GM03348 (cell line): ENCODE measurements at places on chromosomes 7 and 10.

- peak; percentile 40 for DNase-seq
These were observed 2.8 kb downstream of the TET1 start for GRCh38 chr10:68562661-68563570.

DNA sequence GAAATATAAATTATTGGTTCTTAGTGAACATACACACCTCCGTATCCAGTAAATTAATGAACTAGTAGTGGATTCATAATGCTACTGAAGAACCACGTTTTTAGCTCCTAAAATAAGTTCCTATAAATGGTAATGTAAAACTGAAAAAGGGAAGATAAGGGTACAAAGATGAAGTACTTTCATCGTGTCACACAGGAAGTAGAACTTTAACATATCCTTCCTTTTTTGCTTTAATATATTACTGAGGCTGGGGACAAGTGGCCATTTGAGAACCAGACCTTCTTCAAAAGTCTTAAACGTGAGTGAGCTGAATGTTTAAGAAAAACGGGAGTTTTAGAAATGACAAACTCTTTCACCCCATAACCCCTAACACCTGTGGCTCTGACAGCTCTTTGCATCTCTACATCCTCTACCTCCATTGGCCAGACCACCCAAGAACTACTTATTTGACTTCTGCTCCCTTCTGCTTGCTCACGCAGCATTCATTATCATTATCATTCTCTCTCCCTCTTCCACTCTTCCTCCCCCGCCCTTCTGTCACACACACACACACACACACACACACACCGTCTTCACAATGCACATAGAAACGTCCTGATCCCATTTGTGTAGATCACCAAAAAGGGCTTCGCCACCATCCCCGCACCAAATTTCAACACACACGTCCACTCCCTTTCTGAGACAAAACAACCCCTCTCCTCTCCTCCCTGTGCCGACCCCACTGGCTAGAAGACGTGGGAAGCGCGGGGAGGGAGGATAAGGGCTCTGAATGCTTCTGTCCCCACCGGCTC, 677 bp downstream of the SKAP2 start:
- DNase-seq = peak; percentile 7

DNA sequence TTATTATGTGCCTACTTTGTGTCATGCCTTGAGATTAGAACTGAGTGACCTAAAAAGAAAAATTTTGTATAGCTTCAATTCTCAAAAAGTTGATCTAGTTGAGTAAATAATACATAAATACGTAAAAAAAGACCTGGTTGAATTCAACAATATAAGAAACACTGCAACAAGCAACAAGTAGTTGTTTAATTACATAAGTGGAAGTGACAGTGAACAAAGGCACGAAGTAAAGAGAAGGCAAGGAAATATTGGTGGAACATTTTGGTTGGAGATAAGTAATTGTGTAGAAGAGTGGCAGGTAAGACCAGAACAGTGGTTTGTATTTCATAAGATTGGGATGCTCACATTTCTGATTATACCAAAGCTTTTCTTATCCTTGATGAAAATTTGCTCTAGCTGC, 8.2 kb upstream of the MYPN start:
- DNase-seq = no peak

GRCh38 chr10:95346715-95347401, 56.1 kb upstream of the PDLIM1 start:
- no peak for DNase-seq

- DNase-seq = peak; percentile 77
These were observed 784.0 kb downstream of the SUGCT start for GRCh38 chr7:40918701-40919271.

DNA sequence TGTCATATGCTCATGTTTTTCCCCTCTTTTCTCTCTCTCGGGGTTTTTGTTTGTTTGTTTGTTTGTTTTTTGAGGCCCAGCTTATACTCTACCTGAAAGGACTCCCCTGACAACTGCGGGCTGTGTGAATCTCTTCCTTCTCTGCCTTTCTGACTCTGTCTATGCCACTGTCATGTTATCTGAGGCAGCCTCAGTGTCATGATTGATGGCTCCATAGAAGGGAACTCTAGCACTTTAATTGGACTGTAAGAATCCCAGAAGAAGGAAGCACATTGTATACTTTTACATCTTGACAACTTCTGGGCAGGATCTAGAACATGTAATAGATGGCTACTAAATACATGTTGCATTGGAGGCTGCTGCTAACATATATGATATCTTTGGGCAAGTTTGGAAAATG, 25.4 kb downstream of the AKR1B15 start:
- no peak for DNase-seq

DNA sequence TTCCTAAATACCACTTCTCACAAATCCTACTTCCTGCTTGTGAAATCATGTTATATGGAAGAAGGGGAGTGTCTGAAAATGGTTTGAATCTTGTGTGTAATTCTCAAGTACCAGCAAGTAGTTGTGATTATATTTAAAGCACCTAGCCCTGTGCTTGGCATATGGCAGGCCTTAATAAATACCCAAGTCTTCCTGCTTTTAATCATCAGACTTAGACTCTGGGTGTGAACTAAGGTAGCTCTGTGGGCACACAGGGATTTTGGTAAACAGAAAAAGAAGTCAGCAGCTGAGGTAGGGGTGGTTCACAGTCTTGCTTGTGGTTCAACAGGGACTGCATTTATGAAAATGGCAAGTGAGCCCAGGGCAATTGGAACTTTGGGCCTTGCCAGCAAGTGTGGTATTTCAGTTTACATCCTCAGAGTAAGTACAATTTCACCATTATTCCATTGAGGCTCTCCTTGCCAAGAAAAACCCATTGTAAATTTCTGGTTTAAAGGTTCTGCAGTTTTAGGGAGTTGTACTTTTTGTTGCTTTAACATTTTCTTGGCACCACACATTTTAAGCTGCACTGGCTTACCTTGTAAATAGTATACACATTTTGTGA, 215.5 kb downstream of the AUTS2 start:
- DNase-seq = no peak

DNA sequence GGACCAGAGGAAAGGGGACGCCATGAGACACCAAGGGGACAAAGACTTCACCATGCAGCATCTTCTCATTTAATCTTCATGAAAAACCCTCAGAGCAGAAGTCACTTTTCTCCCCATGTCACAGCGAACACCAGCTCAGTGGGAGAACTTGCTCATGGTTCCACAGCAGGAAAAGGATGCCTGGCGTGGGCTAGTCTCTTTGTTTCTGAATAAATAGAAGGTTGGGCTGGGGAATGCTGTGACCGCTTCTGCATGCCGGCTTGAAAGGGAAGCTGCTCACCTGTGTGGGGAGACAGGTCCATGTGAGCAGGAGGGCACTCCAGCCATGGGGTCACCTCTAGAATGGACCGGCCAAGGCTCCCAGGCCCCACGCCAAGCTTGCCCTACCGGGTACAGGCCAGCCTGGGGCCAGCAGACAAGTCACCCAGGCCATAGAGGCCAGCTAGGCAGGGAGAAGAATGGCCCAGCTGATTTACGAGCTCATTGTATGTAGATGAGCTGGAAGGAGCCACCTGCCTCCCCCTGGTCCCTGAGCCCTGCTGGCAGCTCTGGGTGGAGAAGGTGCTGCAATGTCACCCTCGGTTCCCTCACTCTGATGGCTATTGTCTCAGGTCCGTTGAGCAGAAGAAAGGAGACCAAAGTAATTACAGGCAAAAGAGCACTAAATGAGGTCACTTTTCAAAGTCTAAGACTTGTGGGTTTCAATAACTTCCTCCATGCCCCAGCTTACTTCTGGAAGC, 82.0 kb upstream of the PDZD8 start:
- DNase-seq = no peak

DNA sequence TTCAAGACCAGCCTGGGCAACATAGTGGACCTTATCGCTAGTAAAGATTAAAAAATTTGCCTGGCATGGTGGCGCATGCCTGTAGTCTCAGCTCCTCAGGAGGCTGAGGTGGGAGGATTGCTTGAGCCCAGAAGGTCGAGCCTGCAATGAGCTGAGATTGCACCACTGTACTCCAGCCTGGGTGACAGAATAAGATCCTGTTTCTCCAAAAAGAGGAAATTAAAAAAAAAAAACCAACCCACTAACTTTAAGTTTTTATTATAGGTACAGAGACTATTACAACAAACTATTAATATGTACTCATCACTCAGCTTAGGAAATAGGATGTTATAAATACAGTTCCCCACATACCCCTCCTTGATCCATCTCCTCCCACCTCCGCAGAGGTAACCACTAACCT, 30.2 kb downstream of the DHTKD1 start:
- DNase-seq = no peak

GRCh38 chr10:113497198-113497597, 55.7 kb upstream of the HABP2 start:
- no peak for DNase-seq

- no peak for DNase-seq
These were observed 4.5 kb downstream of the RBP4 start for GRCh38 chr10:93596539-93596938.

DNA sequence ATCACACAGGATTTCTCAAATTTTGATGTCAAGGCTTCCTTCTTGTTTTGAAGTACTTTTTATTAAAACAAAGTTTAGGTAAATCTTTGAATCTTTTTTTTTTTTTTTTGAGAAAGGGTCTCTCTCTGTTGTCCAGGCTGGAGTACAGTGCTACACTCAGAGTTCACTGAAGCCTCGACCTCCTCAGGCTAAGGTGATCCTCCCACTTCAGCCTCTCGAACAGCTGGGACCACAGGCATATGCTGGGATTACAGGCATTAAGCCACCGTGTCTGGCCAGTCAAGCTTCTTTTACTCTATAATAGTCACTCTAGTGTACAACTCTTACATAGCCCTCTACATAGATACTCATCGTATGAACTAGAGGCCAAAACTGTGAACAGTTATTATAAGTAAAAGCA, 3.4 kb downstream of the RUFY2 start:
- no peak for DNase-seq

DNA sequence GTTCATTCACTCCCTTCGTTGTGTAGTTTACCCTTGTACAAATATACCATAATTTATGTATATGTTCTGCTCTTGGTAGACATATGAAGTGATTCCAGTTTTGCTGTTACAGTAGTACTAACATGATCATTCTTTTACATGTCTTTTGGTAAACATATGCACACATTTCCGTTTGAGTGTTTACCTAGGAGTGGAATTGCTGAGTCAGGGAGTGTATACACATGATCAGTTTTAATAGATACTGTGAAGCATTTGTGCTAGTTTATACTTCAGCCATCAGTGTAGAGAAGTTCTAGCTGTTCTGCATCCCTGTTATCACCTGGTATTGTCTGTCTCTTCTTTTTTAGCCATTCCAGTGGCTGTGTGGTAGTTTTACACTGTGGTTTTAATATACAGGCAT, 34.5 kb upstream of the CYP26C1 start:
- DNase-seq = no peak

- DNase-seq = no peak
These were observed 55.8 kb downstream of the AKR1C4 start for GRCh38 chr10:5252177-5253037.

DNA sequence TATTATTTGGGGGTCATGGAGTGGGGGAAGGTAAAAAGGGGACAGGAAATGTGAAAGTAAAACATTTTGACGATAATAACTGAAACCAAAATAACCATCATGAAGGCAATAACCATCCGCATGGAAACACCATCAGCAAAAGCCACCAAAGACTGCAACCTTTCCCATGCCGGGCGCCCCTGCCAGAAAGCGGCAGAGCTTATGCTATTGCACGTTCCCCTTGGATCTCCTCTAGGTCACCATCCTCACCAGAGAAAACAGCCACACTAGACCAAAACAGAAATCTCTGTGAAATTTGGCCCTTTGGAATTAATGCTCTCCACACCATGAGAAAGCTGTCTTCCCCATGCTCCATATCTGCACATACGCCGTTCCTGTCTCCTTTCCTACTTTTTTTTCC, 31.1 kb downstream of the DRGX start:
- DNase-seq = no peak
